ENCODE measurements at places on chromosomes 12 and 14.

DNA sequence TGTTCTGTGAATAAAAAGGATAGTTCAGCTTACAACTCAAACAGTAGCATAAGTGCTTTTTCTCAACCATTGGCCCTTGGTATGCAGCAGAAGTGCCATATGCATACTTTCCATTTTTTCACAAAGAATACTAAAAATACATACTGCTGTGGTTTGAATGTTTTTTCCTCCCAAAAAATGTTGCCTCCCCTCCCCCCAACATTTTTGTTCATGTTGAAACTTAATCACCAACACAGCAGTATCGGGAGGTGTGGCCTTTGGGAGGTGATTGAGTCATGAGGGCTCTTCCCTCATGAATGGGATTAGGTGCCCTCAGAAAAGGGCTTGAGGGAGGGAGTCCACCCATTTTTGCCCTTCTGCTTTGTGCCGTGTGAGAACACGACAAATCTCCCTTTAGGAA, 198.6 kb downstream of the ESR2 start:
- peaks cover 42% of the 10 kb centered on the region for H3K36me3 ChIP-seq
- no peaks in the 10 kb centered on the region for H3K27me3 ChIP-seq
- no peak overlapping the region for H3K27ac ChIP-seq
- no peak overlapping the region for H3K4me3 ChIP-seq

- no peak overlapping the region for H3K27ac ChIP-seq
- H3K36me3 ChIP-seq: no peaks in the 10 kb centered on the region
- no peak overlapping the region for H3K4me3 ChIP-seq
- H3K4me1 ChIP-seq: no peaks in the 10 kb centered on the region
- DNase-seq: no peak
- H3K27me3 ChIP-seq: no peaks in the 10 kb centered on the region
Measured at GRCh38 chr12:80241576-80242273, 142.4 kb downstream of the OTOGL start.

DNA sequence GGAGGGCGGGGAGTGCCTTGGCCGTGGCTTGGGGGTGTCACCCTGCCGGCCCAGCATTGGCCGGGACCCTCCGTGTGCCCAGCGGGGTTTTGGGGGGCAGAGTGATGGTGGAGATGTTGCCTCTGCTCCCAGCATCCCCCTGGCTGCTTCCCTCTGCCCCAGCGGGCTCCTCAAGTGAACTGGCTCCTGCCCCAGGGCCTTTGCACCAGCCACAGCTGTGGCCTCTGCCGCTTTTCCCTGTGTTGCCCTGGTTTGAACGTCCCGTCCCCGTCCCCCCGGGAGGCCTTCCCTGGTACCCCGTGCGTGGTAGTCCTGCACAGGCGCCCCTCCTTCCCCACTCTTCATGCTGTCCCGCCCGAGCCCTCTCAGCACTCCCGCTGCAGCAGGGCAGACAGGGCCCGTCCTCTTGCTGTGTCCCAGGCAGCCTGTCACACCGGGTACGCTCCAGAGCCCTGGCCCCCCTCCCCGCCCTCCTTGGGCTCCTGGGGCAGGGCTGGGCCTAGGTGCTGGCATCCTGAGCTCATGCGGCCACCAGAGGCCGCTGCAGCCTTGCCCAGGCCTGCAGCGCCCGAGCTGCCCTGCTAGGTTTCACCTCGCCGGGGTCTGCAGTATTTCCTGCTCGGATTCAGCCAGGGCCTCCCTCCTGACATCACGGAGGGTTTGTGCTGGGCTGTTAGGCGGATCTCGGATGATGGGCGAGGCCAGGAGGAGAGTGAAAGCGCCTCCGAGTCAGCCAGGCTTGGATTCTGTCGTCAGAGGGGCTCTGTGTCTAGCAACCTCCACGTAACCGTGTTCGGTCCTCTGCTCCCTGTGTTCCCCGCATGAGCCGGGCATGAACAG, 9.5 kb downstream of the NOC4L start:
- peaks cover 3% of the 10 kb centered on the region for H3K36me3 ChIP-seq
- no peak overlapping the region for H3K4me3 ChIP-seq
- H3K4me1 ChIP-seq: no peaks in the 10 kb centered on the region
- no peak overlapping the region for H3K27ac ChIP-seq
- H3K27me3 ChIP-seq: no peaks in the 10 kb centered on the region

- no peaks in the 10 kb centered on the region for H3K4me1 ChIP-seq
- DNase-seq: no peak
- no peak overlapping the region for H3K4me3 ChIP-seq
- peaks cover 18% of the 10 kb centered on the region for H3K27me3 ChIP-seq
- no peak overlapping the region for H3K27ac ChIP-seq
Measured at GRCh38 chr14:54822685-54823084, 79.9 kb downstream of the GCH1 start.

- H3K27me3 ChIP-seq: no peaks in the 10 kb centered on the region
- no peaks in the 10 kb centered on the region for H3K36me3 ChIP-seq
- H3K4me3 ChIP-seq: no peak overlapping the region
Measured at GRCh38 chr12:88339966-88340365, 197.9 kb downstream of the TMTC3 start.

GRCh38 chr12:82437744-82438143, 79.4 kb downstream of the METTL25 start:
- no peak for DNase-seq
- H3K4me1 ChIP-seq: no peaks in the 10 kb centered on the region
- no peaks in the 10 kb centered on the region for H3K27me3 ChIP-seq
- peaks cover 8% of the 10 kb centered on the region for H3K36me3 ChIP-seq
- H3K27ac ChIP-seq: peak overlapping the region; percentile 5

DNA sequence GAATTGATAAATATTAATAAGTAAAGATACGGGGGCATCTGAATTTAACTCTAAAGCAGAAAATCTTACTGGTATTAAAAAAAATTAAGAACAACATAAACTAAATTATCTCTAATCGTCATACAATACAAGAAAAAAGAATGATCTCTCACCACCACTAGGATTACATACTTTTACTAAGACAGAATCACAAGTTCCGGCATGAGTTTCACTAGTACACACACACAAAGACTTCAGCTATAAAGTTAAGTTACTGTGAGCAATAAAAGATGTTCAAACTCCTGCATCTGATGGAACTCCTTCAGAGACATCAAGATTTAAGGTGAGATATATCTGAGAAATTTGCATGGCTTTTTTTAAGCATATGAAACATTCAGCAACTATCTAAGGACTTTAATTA, 21.9 kb downstream of the CEP128 start:
- no peak overlapping the region for H3K27ac ChIP-seq
- no peaks in the 10 kb centered on the region for H3K27me3 ChIP-seq
- peaks cover 12% of the 10 kb centered on the region for H3K36me3 ChIP-seq
- peaks cover 7% of the 10 kb centered on the region for H3K4me1 ChIP-seq

Measured in central memory CD8-positive, alpha-beta T cell (primary cell).